ENCODE measurements at places on chromosomes 12 and 14. TPM values are rescaled to one million over a fixed set of nuclear protein-coding genes. Genes with fewer than 3 reads are reported as not detected.

Gene TSPAN19
- total RNA-seq = not detected

Gene KRT85
- not detected for total RNA-seq

Gene KSR2
- total RNA-seq = not detected

GRCh38 chr12:65540140-65540539, 261.7 kb downstream of the MSRB3 start:
- no peak for DNase-seq
- no peaks in the 10 kb centered on the region for H3K4me1 ChIP-seq
- no peaks in the 10 kb centered on the region for H3K36me3 ChIP-seq
- no peak overlapping the region for H3K4me3 ChIP-seq
- no peaks in the 10 kb centered on the region for H3K27me3 ChIP-seq
- no peak overlapping the region for H3K27ac ChIP-seq

- DNase-seq = no peak
- no peak overlapping the region for H3K4me3 ChIP-seq
These were observed 2.7 kb downstream of the CFAP251 start for GRCh38 chr12:121921066-121921465.

- H3K4me1 ChIP-seq = no peaks in the 10 kb centered on the region
- H3K4me3 ChIP-seq = no peak overlapping the region
- peaks cover 4% of the 10 kb centered on the region for H3K27me3 ChIP-seq
- no peak for DNase-seq
These were observed 34.7 kb downstream of the PDE6H start for GRCh38 chr12:15007551-15007950.

DNA sequence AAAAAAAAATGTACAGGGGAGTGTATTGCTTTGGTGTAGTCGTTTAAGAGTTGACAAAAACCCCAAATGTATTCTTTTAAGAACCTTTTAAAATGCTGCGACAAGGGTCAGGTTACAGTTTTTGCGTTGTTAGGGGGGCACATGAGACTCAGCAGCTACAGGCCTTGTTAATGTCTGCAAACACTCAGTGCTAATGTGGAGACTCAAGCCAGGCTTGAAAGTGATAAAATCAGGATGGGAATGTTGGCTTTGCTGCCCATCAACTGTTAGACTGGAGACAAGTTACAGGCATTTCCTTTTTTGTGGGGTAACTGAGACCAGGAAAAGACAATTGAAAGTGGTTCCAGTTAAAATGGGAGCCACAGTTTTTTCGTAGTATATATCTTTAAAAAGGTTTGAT, 84.8 kb downstream of the PRKCH start:
- no peaks in the 10 kb centered on the region for H3K36me3 ChIP-seq
- no peak for DNase-seq
- no peak overlapping the region for H3K27ac ChIP-seq
- no peaks in the 10 kb centered on the region for H3K27me3 ChIP-seq

Measured in B cell (primary cell).